Activated CD8-positive, alpha-beta memory T cell treated with anti-CD3 and anti-CD28 coated beads, Interleukin-2, amount 10 ng/mL, durations not matched to agents 7 days and 5 days (primary cell): ENCODE measurements at places on chromosomes 7 and 10. TPM values are rescaled to one million over a fixed set of nuclear protein-coding genes. Genes with fewer than 3 reads are reported as not detected.

DNA sequence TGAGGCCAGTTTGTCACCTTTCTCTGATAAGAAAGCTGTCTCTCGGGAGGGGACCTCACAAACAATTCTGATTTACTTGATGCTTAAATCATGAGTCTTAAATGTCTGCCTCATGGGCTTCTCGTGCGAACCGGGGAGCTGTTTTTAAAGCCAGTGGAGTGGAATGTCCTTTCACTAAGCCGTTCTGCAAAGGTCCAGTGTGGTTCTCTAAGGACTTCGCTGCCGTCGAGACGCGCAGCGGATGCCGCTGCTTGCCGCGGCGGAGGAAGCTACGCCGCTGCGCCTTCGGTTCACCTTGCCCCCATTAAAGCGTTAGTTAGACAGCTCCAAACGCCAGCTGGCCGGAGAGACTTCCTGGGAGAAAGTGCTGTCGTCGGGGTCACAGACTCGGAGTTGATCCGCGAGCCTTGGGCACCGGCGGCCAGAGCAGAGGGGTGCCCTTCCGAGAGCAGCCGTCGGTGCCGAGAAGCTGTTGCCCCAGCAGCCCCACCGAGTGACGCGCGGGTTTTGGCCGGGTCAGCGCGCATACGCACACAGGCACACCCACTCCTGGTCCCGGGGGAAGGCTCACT lies 1.3 kb upstream of the HMX3 start:
- peaks cover 5% of the 10 kb centered on the region for H3K36me3 ChIP-seq
- peak overlapping the region; percentile 67 for H3K27ac ChIP-seq
- DNase-seq: no peak
- H3K4me3 ChIP-seq: peak overlapping the region; percentile 35

GRCh38 chr7:122528879-122529481 lies 169.9 kb downstream of the RNF133 start:
- DNase-seq: no peak
- no peaks in the 10 kb centered on the region for H3K36me3 ChIP-seq
- H3K27me3 ChIP-seq: no peaks in the 10 kb centered on the region
- no peak overlapping the region for H3K4me3 ChIP-seq

- peaks cover 25% of the 10 kb centered on the region for H3K4me1 ChIP-seq
- no peaks in the 10 kb centered on the region for H3K36me3 ChIP-seq
- H3K4me3 ChIP-seq: no peak overlapping the region
- H3K27ac ChIP-seq: no peak overlapping the region
Observed at GRCh38 chr7:66415659-66416265, 210.6 kb downstream of the TPST1 start.

GRCh38 chr10:133358925-133359310 lies 1.1 kb upstream of the FUOM start:
- peaks cover 2% of the 10 kb centered on the region for H3K36me3 ChIP-seq
- no peak overlapping the region for H3K27ac ChIP-seq
- H3K4me3 ChIP-seq: no peak overlapping the region
- H3K4me1 ChIP-seq: peaks cover 13% of the 10 kb centered on the region
- no peak for DNase-seq

DNA sequence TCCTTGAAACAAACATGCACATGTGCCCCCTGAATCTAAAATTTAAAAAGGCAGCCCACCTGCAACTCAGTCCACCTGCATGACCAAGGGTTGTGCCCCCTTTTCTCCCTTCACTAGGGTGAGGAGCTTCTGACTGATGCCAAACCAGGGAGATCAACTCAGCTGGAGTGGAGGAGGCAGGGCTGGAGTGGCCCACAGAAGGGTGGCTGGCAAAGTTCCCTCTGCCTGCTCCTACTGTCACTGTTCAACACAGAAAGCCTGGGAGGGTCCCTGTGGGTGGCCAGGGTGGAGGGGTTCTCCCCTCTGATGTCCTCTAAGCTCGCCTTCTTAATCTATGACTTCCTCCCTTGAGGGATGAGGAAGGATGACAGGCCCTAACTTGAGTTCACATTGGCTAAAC lies 55.7 kb upstream of the ANTXRL start:
- no peak overlapping the region for H3K4me3 ChIP-seq
- H3K27me3 ChIP-seq: no peaks in the 10 kb centered on the region
- DNase-seq: peak; percentile 30
- peaks cover 4% of the 10 kb centered on the region for H3K4me1 ChIP-seq

DNA sequence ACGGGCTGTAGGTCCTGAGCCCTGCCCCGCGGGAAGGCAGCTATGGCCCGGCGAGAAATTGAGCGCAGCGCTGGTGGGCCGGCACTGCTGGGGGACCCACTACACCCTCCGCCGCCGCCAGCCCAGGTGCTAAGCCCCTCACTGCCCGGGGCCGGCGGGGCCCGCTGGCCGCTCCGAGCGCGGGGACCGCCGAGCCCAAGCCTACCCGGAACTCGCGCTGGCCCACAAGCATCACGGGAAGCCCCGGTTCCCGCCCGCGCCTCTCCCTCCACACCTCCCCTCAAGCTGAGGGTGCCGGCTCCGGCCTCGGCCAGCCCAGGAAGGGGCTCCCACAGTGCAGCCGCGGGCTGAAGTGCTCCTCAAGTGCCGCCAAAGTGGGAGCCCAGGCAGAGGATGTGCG lies 5.5 kb upstream of the CACUL1 start:
- no peak for DNase-seq
- peaks cover 3% of the 10 kb centered on the region for H3K4me1 ChIP-seq

GRCh38 chr7:4271716-4272015 lies 410.4 kb upstream of the FOXK1 start:
- H3K36me3 ChIP-seq: no peaks in the 10 kb centered on the region
- no peaks in the 10 kb centered on the region for H3K27me3 ChIP-seq
- H3K4me1 ChIP-seq: no peaks in the 10 kb centered on the region
- H3K4me3 ChIP-seq: no peak overlapping the region
- no peak overlapping the region for H3K27ac ChIP-seq

GRCh38 chr10:24467136-24467535 lies 256.6 kb downstream of the ARHGAP21 start:
- no peak overlapping the region for H3K4me3 ChIP-seq
- H3K4me1 ChIP-seq: peaks cover 34% of the 10 kb centered on the region
- H3K36me3 ChIP-seq: no peaks in the 10 kb centered on the region
- H3K27me3 ChIP-seq: peaks cover 17% of the 10 kb centered on the region

Gene UPK3B
- 1.1 TPM for total RNA-seq

Gene RARRES2
- not detected for total RNA-seq

Gene NDUFB8
- 268 TPM for total RNA-seq

Gene SLC16A12
- total RNA-seq: not detected

Gene TMEM236
- total RNA-seq: 0.12 TPM

Gene CLCN1
- 0.09 TPM for total RNA-seq

Gene IDI1
- total RNA-seq: 75.8 TPM
